ENCODE measurements at places on chromosomes 2 and 18. TPM values are rescaled to one million over a fixed set of nuclear protein-coding genes. Genes with fewer than 3 reads are reported as not detected.

Gene GCG
- not detected for total RNA-seq

Gene OTX1
- 0.33 TPM for total RNA-seq

Gene DGKD
- total RNA-seq: 9.1 TPM

Gene WBP1
- total RNA-seq: 26.7 TPM
